ENCODE measurements at places on chromosomes 2 and 18.

- no peak for DNase-seq
These were observed 68.6 kb downstream of the LPIN1 start for GRCh38 chr2:11814979-11815510.

- DNase-seq = no peak
These were observed 816.2 kb downstream of the MBD2 start for GRCh38 chr18:53408271-53408670.

DNA sequence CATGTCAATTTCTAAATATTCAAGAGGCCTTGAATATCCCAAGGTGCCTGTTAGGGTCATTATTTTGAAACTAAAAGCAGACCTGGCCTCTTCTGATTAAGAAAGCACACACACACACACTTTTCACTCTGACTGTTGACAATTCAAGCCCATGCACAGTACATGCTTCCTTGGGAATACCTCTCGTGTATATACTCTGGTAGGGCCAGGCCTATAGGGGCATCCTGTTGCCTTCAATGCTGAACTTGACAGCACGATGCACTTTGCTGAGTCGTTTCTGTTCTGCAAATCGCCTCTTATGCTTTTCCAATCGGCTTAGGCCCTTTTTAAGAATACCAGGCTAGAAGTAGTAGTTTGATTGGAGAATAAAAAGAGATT is 40.6 kb downstream of the IWS1 start:
- DNase-seq = no peak

GRCh38 chr2:23330214-23330613 is 54.8 kb upstream of the KLHL29 start:
- no peak for DNase-seq

GRCh38 chr2:8882094-8882493 is 44.7 kb upstream of the KIDINS220 start:
- DNase-seq = no peak

GRCh38 chr2:145692971-145693478 is 1173.1 kb upstream of the ZEB2 start:
- DNase-seq = no peak

- DNase-seq = no peak
These were observed 228.6 kb upstream of the EPAS1 start for GRCh38 chr2:46068636-46069035.

DNA sequence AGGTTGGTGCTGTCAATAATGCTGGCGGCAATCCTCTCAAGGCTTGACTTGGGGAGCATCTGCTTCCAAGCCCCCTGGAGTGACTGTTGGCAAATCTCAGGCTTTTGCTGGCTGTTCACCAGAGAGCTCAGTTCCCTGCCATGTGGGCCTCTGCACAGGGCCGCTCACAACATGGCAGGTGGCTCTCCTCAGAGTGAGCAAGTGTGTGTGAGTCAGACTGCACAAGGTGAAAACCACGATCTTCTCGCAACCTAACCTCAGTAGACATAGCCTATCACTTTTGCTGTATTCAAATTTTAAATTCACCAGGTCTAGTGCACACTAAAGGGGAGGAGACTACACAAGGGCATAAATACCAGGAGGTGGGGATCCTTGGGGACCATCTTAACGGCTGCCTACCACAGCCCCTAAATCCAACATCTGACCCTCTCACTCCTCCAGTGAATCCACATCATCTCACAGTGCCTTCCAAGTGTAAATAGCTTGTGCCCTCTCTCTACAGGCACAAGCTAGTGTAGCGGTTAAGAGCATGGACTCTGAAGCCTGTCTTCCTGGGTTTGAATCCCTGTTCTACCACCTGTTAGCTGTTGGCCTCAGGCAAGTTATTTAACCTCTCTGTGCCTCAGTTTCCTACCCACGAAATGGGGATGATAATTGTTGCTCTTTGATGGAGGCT is 187.7 kb upstream of the CXCR4 start:
- peak; percentile 43 for DNase-seq

GRCh38 chr18:48728204-48728833 is 189.5 kb downstream of the CTIF start:
- DNase-seq = no peak

- DNase-seq = no peak
These were observed 56.2 kb downstream of the STRADB start for GRCh38 chr2:201507725-201508124.

Measured in T-cell (primary cell).